ENCODE measurements at places on chromosomes 1 and 21.

- no peak for DNase-seq
Observed at GRCh38 chr21:18461743-18462142, 58.2 kb upstream of the TMPRSS15 start.

- no peak for DNase-seq
Observed at GRCh38 chr1:228450200-228450599, 33.5 kb upstream of the TRIM17 start.

GRCh38 chr1:231959225-231959884, 332.8 kb downstream of the DISC1 start:
- no peak for DNase-seq

- DNase-seq: no peak
Observed at GRCh38 chr1:205508227-205508714, 3.8 kb downstream of the CDK18 start.

DNA sequence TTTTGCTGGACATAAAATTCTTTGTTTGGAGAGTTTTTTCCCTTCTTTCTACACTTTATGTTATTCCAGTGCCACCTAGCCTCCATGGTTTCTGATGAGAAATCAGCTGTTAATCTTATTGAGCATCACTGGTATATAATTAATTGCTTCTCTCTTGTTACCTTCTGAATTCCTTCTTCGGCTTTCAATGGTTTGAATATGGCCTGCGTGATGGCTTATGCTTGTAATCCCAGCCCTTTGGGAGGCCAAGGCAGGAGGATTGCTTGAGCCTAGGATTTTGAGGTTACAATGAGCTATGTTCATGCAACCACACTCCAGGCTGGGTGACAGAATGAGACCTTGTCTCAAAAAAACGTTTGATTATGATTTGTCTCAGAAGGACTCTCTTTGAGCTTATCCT, 13.0 kb upstream of the CNIH4 start:
- DNase-seq: no peak

DNA sequence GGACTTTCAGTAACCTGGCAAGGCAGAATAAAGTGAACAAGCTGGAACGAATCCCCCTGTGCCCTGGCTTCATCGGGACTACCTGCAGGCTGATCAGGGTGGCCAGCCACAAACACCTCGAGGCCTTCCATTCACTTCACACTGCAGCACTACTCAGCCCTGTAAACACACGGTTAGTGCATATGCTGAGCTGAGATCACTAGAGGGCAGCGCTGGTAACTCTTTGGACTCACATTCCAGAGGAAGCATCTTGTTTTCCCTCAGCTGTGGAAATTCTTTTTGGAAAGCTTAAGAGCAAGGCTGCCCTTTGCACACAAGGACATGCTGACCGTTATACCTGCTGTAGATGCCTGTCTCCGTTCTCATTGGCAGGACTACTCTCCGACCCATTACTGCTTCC, 32.1 kb downstream of the PCSK9 start:
- DNase-seq: no peak

- no peak for DNase-seq
Observed at GRCh38 chr1:36269408-36269838, 36.7 kb upstream of the SH3D21 start.

- DNase-seq: no peak
Observed at GRCh38 chr1:35598895-35599294, 25.8 kb downstream of the TFAP2E start.

DNA sequence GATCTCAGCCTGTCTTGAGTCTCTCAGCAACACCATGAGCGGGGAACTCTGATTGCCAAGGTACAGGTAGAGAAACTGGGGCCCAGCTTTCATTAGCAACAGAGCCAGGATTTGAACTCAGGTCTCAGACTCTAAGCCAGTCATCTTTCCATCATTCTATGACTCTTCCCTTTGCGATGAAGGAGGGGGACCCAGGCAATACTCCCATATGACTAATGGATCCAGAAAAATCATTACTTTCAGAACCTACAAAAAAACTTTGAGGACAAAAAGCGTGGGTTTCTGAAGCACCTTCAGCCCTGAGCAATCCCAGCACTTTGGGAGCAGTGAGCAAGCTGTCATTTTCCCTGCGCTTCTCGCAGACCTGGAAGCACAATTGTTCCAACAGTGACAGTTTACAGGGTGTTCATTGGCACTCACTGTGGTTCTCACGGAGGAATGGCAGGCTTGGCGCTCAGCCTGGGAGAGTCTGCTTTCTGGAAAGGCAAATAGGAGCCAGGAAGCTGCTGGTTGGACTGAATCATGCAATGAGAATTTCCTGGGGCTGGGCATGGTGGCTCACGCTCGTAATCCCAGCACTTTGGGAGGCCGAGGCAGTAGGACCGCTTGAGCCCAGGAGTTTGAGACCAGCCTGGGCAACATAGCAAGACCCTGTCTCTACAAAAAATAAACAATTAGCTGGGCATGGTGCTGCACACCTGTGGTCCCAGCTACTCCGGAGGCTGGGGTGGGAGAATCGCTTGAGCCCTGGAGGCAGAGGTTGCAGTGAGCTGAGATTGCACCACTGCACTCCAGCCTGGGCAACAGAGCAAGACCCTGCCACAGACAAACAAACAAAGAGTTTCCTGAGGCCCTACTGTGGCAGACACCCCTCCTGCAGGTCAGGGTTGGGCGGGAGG, 40.1 kb downstream of the SLC2A7 start:
- no peak for DNase-seq

DNA sequence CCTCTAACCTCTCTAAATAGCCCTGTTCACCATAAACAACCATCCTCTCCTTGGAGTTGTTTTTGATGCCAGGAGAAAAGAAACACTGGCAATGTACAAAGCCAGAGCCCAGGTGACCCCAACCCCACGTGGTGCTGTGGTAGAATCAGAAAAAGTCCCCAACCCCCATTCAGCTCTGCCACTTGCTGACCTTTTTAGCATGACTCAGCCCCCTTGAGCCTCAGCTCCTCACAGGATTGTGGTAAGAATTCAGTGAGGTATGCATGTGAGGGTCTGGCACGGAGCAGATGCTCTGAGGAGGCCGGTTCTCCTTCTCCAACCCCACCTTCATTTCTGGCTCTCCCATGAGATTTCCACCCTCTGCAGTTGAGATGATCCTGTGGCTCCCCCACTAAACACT, 11.1 kb upstream of the CHI3L1 start:
- DNase-seq: no peak

DNA sequence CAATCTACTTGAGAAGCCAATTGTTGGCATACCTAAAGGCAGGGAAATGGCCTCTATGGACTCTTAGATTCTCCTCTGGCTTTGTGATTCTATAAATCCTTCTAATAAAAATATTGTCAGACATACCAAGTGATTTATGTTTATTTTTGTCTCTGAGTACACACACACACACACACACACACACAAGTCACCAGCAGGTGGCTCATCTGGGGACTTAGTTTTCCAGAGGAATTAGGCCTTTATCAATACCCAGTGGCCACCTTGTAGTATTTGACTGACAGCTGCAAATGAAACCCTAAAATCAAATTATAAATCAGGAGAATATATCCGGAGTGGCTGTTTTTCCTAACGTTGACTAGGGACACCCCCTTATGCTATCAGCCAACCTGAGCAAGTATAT, 258.5 kb downstream of the BRINP2 start:
- DNase-seq: no peak

DNA sequence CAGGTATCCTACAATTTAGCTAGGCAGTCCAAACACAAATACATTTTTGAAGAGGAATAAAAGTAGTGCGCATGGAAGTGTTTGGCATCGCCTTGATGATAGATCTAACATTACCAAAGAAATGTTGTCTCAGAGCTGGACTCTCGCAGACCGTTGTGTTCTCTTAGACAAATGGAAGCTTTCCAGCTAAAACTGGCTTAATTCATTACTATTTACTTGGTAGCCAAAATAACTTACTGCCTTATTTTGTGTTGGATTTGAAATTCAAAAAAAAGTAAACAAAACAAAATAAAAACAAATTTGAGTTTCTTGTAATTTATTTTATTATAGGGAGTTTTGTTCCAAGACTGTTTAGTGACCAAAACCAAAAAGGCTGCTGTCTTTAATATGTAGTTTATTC, 51.6 kb downstream of the PDE4B start:
- DNase-seq: no peak

- DNase-seq: no peak
Observed at GRCh38 chr1:48688102-48688760, 88.5 kb downstream of the BEND5 start.

- no peak for DNase-seq
Observed at GRCh38 chr1:237884237-237884636, 6.5 kb downstream of the ZP4 start.

GRCh38 chr1:89823679-89824292, 3.0 kb downstream of the LRRC8D start:
- no peak for DNase-seq

- no peak for DNase-seq
Observed at GRCh38 chr1:54250670-54251069, 50.7 kb downstream of the MRPL37 start.

DNA sequence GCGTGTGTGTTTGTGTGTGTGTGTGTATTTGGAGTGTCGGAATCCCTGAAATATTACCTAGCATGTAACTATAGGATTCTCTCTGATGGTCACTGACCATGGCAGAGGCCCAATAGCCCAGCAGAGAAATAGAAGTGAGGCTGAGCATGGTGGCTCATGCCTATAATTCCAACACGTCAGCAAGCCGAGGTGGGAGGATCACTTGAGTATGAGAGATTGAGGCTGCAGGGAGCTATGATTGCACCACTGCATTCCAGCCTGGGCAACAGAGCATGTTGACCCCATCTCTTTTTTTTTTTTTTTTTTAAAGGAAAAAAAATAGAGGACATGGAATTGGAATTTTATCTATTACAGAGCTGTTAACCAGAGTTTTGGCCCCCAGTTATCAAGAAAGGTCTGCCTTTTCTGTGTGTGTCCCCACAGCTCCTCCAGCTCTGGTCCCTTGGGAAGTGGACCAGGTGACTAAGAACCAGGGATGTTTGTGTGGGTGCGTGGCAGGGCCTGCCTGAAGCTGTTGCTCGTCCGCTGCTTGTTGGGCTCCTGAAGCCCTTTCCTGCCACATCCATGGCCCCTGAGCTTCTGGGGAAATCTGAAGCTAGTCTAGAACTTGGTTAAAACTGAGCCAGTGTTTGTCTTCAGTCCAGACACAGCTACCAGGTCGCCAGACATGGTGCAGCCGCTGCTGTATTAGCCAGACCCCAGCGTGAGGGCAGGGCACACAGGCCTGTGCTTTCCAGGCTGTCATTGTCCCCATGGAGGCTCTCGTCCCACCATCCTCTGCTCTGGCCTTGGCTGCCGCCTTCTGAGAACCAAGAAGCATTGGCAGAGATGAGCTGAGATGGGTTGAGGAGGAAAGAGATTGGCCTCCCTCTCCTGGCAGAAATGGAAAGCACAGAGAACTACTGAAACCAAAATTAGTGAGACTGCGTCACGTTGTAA, 25.5 kb downstream of the CAPN9 start:
- DNase-seq: no peak

- no peak for DNase-seq
Observed at GRCh38 chr1:112849425-112850033, 106.5 kb downstream of the SLC16A1 start.

GRCh38 chr1:208343226-208343625, 99.0 kb upstream of the PLXNA2 start:
- no peak for DNase-seq

- DNase-seq: no peak
Observed at GRCh38 chr21:44279354-44280260, 6.1 kb upstream of the AIRE start.

DNA sequence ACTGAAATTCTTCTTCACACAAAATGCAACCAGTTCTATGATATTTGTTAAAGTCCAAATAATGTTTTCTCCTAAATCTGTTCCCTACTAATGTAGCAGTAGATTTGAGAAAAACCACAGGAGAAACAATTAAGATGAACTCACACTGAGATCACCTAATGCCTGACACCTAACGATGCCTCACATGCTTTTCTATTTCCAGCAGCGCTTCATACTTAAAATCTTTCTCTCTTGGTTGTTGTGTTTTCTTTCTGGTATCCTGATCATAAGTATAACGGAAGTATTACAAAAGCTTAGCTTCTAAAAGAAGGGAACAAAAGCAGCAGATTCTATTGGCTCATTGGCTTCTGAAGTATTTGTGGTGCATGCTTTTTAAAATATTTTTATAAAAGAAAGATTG, 267.2 kb upstream of the SGIP1 start:
- no peak for DNase-seq

DNA sequence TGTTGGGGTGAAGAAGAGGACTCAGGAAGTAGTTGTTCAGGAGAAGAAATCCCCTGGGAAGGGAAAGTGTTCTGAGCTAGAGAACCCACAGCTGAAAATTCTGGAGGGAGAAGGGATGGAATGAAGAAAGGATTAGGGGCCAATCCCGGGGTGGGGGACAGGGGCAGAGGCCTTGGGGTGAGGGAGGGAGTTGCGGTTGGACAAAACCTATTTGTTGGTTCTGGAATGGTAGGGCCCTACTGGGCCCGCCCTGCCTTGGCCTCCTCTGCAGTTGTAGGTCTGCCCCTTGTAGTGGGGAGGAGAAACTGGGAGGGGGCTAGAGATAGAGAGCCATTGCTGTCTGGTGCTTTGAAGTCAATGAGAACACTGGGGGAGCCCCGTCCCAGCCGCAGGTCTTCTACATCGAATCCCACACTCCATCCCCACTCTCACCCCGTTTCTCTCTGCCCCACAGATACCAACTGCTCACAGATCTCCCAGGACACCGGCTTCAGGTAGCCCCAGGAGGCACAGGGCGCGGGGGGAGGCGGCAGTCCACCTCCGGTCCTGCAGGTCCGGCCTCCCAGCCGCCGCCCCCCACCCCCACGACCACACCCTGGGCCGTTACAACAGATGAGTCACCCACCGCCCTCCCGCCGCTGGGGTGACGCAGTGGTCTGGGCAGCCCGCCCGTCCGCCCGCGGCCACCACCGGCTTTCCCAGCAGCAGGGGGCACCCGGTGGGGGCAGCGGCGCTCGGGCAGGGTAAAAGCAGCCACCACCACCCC, 1.1 kb downstream of the TAGLN2 start:
- peak; percentile 27 for DNase-seq

GRCh38 chr1:53891018-53891417, 1.4 kb upstream of the YIPF1 start:
- DNase-seq: no peak

DNA sequence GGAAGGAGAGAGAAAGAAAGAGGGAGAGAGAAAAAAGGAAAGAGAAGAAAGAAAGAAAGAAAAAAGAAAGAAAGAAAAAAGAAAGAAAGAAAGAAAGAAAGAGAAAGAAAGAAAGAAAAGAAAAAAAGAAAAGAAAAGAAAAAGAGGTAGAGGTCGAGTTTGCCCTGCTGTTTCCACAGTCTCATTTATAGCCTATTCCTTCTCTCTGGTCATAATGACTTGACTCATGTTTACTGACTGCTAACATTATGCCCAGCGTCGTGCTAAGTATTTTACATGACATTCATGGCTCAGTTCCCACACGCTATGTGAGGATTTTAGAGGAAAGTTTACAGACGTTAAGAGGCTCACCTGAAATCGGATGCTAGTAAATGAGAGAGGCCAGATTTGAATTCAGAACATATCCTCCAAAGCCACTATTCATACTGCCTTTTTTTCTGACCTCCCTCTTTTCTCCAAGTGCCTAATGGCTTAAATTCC, 263.0 kb downstream of the TNR start:
- no peak for DNase-seq

- no peak for DNase-seq
Observed at GRCh38 chr1:189803364-189803763, 674.3 kb downstream of the BRINP3 start.
